ENCODE measurements at places on chromosomes 7 and 10.

DNA sequence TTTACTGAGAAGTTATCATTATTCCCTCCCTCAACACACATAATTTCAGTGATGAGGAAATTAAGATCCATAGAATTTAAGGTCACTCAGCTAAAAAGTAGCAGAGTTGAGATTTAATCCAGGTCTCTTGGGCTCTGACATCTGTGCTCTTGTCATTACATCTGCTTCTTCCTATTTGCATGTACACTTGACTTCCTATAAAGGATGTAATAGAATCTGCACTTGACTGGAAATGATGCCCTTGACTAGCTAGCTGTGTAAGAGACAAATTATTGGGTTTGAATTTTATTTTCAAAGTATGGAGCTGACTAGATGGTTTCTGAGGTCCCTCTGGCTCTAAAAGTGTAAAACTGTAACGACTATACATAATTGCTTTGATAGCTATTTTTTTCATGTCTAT is 59.5 kb downstream of the AGK start:
- DNase-seq: no peak

GRCh38 chr10:12993595-12993994 is 7.9 kb downstream of the CCDC3 start:
- DNase-seq: no peak

DNA sequence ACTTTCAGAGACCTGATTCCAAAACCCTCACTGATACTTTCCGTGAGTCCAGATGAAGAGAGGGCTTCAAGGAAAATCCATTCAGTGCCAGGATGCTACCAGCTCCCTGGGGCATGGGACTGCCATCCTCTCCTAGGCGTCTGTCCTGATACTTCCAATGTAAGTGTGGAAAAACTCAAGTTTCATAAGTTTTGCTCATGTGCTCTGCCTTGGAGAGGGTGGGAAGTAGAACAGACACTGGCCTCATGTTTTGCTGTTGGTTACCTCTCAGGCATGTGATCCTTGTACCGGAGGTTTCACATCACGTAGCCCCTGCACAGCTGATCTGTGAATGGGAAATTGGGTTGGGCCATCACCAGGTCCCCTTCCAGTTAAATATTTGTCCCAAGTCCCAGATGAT is 517.1 kb downstream of the RPS24 start:
- no peak for DNase-seq

DNA sequence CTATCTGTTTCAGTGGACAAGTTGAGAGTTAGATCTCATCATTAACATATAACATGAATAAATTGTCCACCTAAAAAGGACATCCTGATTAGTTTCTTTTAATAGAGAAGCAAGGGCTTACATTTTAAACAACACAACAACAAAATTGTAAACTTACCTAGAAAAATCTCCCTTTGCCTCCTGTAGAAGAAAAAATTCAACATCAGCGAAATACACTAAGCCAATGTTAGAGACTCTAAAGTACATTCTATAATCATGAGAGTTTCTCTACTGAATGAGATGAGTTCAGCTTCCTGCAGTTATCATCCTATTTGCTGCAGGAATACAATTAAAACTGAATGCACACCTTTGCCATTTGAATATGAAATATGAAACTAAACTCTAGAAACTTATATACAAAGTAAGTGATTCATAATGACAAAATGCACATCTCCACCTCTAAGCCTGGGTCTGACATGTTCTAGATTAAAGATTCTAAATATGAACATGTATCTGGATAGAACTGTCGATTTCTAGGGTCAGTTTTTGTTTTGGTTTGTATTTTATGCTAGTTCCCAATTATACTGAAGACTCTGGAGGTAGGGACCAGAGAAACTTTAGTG is 174.8 kb downstream of the PRPF18 start:
- DNase-seq: no peak

DNA sequence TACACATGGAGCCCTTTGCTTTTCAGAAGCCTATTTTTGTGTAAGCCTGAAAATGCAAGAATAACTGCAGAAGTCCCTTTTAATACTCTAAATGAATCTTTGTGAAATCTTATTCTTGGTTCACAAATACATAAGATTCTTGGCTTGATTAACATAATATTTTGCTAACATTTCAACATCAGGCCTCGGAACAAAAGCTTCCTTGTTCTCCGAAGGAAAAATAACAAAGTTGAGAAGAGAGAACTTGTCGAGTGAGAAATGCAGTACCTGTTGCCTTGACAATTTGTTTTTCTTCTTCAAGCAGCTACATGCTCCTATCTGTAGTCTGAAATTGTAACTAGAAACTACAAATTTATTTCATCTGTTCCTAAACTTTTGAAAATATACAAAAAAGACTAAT is 8.5 kb downstream of the NT5C2 start:
- DNase-seq: no peak

DNA sequence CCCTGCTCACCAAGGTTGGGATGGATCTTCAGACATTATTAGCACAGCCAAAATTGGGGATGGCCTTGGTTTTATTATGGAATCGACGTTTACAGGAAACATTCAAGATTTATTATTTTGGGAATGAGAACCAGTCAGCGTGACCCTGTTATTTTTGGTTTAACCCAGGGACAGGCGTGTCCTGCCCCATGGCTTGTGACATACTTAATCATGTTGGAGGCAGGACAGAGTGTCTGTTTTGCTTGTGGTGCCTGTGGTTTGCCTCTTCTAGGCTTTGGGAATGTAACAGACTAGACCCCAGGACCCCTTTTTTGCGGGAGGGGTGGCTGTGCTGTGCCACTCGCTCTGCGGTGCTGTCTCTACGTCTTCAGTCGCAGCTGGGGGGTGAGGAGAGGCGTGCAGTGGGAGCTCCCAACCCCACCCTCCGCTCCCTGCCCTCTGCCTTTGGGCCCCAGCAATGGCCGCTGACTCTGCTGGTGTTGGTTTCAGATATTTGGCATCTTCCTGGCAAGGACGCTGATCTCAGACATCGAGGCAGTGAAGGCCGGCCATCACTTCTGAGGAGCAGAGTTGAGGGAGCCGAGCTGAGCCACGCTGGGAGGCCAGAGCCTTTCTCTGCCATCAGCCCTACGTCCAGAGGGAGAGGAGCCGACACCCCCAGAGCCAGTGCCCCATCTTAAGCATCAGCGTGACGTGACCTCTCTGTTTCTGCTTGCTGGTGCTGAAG is 20.1 kb upstream of the SH2D4B start:
- no peak for DNase-seq

- no peak for DNase-seq
These were observed 911.9 kb upstream of the LRRN3 start for GRCh38 chr7:110179037-110179436.

- DNase-seq: no peak
These were observed 6.3 kb upstream of the C7orf33 start for GRCh38 chr7:148584154-148584827.

- no peak for DNase-seq
These were observed 69.8 kb downstream of the LSMEM1 start for GRCh38 chr7:112550468-112551060.

DNA sequence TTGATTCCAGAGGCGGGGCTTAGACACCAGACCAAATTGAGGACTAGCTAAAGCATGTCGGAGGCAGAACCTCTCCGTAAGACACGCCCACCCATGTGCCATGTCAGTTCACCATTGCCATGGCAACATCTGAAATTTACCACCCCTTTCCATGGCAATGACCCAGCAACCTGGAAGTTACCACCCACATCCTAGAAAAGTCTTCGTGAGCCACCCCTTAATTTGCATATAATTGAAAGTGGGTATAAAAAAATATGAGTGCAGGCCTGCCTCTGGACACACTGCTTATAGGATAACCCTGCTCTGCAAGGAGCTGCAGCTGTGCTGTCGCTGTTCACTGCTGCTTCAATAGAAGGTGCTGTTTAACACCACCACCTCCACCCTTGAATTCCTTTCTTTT is 28.0 kb downstream of the TMEM270 start:
- DNase-seq: no peak

DNA sequence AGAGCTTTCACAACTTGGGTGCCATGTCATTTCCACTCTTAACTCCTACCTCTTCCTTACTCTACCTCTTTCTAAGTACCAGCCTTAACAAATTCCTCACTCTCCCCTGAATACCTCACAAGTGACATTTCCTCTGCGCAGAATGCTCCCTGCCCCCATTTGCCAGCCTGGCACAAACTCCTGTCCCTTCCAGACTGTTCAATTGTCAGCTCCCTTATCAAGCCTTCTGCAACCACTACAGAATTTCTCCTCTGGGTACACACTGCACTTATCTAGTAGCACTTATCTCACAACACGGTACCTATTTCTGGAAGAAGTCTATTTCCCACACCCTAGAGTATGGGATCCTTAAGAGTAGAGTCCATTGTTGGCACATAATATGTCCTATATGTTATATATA is 39.1 kb upstream of the ANAPC16 start:
- no peak for DNase-seq

DNA sequence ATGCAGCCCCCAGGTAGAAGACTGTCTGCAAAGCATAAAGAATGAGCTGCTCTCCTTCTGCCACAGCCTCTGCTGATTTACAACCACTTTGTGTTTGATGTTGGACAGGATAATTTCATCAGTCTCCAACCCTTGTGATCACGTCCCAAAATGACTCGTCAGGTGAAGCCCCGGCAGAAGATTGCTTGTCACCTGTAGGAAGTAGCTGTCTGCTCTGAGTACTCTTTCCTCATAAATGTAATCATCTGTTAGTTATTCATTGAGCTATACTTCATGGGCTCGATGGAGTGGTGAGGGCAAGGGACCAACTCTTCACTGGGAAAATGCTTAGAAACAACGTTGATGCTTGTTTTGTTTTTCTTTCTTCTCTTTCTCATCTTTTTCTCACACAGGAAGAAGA is 290.9 kb upstream of the SP8 start:
- no peak for DNase-seq

GRCh38 chr10:10872764-10873163 is 144.9 kb upstream of the CELF2 start:
- no peak for DNase-seq

- no peak for DNase-seq
These were observed 413.6 kb upstream of the PCDH15 start for GRCh38 chr10:55214608-55215007.

- no peak for DNase-seq
These were observed 538.4 kb downstream of the PTPRN2 start for GRCh38 chr7:158049271-158049670.

DNA sequence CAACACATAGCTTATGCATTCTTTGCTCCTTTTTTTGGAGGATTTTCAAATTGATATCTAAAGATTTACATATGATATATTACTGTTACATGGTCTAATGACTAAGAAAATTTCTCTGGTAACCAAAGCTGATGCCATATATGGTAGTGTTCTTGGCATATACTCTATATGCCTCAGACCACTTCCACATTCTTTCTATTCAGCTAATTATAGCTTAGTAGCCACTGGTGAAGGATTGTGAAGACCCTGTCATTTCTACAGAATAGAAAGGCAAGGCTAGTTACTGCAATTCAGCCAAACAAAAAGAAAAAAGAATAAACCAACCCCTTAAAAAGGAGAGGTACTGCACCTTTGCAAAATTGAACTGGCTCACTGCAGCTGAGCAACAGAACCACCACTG is 3.7 kb downstream of the PURB start:
- no peak for DNase-seq

DNA sequence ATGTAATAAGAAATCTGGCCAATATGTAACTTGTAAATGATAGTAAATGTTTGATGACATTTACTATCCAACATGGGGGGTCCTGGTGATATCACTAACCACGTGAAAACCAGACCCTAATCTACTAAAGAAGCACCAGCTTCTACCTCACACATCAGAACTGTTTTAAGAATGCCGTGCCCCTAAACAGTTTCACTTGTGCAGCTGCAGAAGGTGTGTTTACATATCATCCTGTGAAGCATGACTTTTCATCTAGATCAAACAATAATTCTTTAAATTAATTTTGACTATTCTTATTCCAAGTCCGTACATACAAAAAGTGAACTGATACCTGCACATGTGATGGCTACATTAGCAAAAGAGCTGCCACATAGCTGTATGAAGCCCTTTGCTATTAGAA is 61.0 kb downstream of the STEAP1B start:
- DNase-seq: no peak

DNA sequence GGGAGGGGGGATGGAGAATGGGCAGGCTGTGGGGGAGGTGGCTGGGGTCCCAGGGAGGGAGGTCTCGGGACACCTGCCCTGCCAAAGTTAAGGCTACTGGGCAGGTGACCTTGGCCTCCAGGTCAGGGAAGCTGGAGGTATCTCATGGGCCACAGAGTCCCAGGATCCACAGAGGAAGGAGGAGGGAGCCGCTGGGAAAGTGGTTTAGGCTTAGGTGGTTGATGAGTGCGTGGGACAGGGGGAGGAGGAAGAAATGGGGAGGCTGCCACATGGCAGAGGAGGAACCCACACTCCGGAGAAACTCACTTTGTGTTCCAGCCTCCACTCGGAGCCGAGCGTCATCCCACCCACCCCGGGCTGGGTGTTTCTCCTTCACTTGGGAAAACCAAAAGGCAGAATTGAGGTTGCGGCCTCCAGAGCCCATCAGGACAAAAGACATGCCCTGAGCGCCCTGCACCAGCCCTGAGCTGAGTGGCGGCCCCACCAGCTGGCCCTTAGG is 46.1 kb downstream of the ASB13 start:
- DNase-seq: no peak

DNA sequence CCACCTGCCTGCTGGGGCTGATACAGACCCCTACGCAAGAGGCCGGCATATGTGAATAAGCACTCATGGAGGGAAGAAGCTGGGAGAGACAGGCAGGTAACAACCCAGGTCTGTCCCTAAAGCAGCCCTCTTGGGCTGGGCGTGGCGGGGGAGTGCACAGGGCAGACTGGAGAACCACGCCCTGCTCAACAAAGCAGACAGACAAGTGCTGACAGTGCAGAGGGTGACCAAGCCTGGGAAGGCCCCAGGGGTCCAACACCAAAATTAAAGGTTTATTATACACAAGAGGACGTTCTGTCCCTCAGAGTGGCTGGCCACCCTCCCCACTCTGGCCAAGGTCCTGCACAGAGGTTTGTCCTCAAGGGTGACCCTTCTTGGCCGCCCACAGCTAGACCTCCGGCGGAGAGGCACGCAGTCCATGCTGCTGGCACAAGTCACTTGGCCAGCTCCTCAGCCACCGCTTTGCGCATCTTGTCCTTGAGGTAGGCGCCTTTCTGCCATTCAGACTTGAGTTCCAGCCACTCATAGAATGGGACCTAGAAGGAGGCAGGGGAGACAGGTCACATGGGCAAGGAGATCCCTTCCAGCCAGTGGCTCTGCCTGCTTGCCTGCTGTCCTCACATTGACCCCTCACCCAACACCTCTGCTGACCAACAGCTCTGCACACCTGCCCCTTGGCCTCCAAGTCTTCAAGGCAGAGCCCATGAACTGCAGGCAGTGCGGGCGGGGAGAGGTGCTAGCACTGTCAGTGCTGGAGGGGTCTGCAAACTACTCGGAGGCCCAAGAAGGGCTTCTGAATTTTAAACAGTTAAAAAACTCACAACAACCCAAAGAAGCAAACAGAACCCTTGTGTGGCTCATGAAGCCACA is 11.4 kb upstream of the NACAD start:
- no peak for DNase-seq

DNA sequence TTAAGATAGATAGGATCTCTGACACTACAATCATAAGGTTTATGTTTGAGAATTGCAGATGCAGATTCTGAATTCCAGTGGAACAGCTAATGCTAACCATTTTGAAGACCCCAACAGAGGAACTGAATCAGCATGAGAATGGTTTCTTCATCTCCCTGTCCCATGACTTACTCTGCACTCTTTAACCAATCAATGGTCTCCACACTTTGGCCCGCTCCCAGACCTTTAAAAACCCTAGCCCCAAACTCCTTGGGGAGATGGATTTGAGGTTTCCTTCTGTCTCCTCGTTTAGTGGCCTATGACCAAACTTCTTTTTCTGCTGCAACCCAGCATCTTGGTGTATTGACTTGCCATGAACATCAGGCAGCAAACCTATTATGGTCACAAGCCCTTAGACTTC is 804.9 kb downstream of the LRMDA start:
- DNase-seq: no peak

GRCh38 chr10:69348816-69349541 is 67.7 kb downstream of the TACR2 start:
- DNase-seq: no peak
